Stimulated activated CD4-positive, alpha-beta T cell treated with anti-CD3 and anti-CD28 coated beads, Interleukin-4, amount 100 ng/mL, for 1 hour (primary cell): ENCODE measurements at places on chromosomes 6 and 20.

GRCh38 chr20:33444797-33445560 is 1.4 kb upstream of the SNTA1 start:
- DNase-seq, result peak; percentile 16

- DNase-seq, result no peak
Observed at GRCh38 chr6:37807656-37808055, 11.9 kb upstream of the ZFAND3 start.

DNA sequence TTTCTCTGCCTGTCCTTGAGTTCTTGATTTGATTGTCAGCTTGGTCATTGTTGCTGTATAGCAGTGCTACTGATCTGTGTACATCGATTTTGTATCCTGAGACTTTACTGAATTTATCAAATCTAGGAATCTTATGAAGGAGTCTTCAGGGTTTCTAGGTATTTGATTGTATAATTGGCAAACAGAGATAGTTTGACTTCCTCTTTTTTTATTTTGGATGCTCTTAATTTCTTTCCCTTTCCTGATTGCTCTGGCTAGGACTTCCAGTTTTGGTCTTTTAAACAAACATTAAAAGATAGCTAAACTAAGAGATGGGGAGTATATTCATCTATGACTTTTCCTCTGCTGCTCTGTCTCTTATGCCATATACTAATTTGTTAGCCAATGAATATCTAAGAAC is 62.4 kb downstream of the NCOA7 start:
- DNase-seq, result no peak

- DNase-seq, result no peak
Observed at GRCh38 chr6:6365242-6365641, 44.8 kb upstream of the F13A1 start.

GRCh38 chr20:39645131-39645530 is 683.0 kb downstream of the DHX35 start:
- no peak for DNase-seq

DNA sequence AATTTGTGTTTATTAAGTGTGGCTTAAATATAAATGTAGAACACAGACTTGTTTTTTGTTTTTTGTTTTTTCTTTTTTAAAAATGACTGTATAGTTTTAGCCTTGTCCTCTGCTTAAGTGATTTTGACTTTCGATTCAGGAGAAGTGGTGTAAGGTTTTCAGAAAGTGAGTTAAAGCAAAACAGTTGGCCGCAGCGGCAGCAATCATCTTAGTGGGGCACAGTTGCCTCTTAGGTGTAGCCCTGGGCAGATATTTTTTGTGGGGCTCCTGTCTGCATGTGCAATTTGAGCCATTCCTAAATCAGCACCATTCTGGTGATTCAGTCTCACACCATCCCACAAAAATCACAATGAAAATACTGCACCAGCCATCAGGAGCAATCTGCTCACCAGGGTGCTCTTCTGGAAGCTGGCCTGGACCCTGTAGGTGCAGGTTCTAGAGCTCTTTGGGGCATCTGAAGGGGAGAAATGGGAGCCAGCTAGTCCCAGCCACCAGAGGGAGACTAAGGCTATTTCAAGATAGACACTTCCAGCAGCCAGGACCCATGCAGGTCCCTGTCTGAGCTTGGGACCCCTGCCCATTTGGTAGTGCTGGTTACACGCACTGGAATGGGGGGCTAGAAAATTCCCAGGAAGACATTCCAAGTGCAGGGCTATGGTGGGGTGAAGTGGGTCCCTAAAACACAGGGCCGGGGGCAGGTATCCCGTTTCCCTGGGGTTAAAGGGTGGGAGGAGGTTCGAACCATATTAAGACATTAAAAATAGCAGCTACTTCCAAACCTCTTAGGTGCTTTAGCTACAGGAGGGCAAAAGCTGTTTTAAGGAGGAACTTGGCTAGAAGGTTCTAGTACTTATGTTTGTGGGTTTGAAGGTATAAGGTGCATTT is 156.6 kb downstream of the NFATC2 start:
- DNase-seq, result peak; percentile 20

GRCh38 chr6:3039384-3039783 is 28.9 kb upstream of the RIPK1 start:
- no peak for DNase-seq

DNA sequence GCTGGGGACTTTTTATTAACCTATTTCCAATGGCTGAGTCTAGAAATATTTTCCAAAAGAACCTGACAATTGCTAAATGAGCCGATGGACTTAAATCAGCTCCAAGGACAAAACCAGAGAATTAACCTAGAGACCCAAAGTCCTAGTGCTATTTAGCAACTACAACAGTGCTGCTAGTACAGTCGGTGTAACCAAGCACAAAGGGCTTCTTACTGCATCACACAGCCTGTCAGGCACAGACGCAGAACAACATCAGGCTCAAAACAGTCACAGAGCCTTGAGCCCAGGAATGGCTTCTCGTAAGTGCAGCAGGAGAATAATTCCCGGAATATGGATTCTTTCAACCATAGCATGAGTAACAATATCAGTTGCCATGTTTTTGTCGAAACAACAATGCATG is 70.0 kb downstream of the GFOD1 start:
- DNase-seq, result no peak

GRCh38 chr20:25054995-25055629 is 2.8 kb downstream of the ACSS1 start:
- no peak for DNase-seq

DNA sequence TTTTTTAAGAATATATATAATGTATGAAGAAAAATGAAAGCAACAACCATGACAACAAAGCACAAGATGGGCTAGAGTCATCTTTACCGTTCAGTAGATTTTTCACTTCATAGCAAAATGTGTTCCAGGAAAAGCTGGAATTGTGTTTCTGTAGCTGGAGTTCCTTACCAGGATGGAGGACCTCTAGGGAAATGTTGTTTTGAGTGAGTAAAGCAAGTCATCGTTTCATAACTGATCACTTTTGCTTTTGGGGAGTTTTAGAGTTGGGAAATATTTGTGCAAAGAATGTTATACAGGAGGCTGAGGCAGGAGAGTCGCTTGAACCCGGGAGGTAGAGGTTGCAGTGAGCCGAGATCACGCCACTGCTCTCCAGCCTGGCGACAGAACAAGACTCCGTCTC is 151.6 kb downstream of the SASH1 start:
- no peak for DNase-seq

DNA sequence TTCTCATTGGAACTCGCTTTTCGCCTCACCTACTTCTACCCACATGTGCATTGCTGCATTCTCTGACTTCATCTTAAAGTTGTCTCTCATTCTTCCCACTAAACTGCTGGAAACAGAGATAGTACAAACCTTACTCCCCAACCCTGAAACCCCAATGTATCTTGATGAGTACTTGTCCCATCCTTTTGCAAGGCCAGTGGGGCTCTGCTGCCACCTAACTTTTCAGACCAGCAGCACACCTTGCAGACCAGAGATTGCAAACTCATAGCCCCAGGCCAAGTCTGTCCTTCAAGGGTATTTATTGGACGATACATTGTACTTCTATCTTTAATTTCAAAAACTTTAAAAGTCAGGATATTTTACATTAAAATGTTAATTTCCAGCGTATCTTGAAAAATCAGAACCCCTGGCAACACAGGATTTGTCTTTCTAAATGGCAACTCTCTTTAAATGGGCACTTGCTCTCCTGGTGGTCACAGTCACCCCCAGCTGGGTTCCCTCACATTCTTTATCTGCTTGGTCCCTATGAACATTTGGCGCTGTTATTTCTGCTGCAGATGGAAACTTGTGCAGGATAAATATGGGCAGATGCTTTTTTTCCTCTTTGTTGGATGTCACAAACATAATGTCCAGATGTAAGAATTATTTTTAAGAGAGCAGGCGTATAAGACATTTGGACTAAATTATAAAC is 83.9 kb downstream of the SOD2 start:
- no peak for DNase-seq

DNA sequence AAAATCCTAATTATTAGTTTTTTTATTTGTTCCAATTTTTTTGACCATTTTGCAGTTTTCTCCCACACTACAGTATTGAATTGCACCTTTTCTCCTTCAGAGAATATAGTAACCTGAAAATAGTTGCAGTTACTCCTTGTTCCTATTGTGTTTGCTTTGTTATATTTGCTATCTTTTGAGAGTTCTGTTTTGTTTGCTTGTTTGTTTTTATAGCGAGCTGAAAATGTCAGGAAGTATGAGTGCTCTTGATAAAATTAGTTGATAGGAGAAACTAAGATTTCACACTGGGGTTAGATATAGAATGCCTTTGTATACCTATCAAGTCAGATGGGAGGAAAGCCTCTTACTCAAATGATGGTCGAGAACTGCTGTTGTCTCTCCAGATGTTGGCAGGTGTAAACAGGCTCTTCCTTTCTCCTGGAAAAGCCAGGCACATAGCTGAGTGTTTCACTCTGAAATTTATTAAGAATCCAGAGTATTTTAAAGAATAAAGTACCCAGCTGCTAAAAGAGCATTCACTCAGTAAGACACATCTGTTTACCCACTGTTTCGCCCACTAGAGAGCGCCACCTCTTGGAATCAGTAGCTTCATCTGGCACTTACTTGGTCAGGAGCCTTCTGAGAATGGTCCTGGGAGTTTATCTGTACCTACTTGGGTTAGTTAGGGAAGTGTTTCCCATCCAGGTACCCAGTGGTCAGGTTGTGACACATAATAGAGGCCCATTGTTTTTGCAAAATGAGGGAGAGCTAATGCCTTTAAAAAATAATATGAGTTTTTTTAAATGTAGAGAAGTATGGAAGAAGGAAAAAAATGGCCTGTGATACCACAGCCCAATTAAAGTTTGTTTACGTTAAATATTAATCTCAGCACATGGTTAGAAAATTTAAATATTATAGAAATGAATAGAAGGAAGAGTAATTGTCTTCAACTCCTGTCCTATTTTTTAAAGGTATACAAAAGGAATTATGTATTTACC is 11.2 kb downstream of the NT5DC1 start:
- DNase-seq, result peak; percentile 18

DNA sequence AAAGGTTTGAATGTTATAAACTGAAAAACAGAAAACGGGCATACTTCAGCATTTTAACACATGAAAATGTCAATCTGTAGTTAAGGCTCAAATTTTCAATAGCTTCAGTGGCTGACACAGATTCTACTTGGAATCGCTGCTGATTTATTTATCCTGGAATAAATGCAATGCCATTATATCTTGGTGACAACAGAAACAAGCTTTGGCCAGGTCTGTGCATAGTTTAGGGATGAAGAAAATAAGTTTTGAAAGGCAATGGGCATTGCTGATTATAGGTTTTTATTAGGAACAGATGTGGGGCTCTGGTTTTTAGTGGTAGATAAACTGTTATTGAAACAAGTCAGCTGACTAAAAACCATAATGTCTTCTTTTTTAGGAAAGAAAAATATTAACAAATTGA is 96.8 kb upstream of the SOX4 start:
- no peak for DNase-seq

DNA sequence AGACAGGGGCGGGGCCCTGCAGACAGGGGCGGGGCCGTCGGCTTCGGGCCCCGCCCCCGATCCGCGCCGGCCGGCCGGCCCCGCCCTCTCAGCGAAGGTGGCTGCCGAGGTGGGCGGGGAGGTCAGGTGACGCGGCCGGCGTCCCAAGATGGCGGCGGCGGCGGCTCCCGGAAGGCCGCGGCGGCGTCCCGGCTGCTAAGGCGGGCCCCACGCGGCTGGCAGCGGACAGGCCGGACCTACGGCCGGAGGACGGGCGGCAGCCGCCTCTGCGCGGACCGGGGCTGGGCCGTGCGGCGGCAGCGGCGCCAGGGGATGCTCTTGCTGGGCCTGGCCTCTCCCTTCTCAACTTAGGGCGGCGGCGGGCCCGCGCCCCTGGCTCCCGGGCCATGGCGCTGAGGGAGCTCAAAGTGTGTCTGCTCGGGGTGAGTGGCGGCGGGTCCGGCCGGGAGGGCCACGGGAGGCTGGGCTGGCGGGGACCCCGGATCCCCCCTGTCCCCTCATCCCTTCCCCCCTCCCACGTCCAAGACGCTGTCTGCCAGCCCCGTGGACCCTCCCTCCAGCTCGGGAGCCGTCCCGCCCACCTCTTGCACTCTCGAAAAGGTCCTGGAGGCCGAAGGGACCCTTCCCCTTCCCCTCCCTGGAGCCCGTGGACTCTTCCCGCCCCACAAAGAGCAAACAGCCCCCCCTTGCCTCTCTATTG is at the start of gene RAB22A:
RAB22A (plus strand) TSS at position 125 of the 700 bp plus-strand sequence; CDS start at position 387, 262 bp downstream.
- peak; percentile 82 for DNase-seq

GRCh38 chr6:157762636-157763035 is 60.4 kb upstream of the SNX9 start:
- DNase-seq, result no peak

GRCh38 chr6:126261792-126262421 is 78.0 kb upstream of the CENPW start:
- no peak for DNase-seq

- no peak for DNase-seq
Observed at GRCh38 chr20:63833776-63834490, 2.9 kb upstream of the ZBTB46 start.

DNA sequence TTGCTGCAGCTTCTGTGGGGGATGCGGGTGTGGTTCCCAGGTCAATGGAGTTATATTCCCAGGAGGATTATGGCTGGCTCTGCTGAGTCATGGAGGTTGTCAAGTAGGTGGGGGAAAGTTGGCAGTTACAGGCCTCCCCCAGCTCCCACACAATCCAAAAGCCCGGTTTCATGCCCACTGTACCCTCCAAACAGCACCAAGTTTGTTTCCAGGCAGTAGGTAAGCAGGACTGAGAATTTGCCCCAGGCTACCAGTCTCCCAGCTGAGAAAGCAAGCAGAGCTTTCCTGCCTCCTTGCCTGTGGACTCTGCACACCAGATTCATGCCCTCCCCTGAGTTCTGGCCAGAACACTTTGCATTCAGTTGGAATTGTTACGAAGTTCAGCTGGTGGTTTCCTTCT is 578.2 kb downstream of the MEI4 start:
- DNase-seq, result no peak

DNA sequence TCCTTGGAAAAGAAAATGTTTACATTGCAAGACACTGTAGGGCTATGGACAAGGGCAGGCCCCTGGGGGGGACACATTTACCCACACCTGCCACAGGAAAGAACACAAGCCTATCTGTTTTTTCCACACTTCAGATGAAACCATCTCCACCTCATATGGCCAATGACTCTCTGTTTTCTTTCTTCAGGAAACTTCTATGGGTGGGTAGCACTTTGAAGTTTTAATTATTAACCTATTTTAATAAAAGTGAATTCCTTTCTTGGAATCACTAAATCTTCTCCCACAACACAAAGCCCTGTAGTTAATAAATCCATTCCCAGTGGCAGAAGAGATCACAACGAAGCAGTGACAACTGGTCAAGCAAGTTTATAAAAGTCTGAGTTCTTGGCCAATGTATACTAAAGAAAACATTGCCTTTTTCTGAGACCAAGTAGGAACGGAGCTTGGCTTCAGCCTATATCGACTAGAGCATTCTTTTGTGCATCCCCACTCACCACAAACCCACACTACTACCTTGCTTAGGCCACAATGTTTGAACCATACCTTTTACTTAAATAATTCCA is 125.1 kb upstream of the CARMIL1 start:
- DNase-seq, result no peak

- no peak for DNase-seq
Observed at GRCh38 chr6:41767112-41767833, 12.4 kb downstream of the FRS3 start.

DNA sequence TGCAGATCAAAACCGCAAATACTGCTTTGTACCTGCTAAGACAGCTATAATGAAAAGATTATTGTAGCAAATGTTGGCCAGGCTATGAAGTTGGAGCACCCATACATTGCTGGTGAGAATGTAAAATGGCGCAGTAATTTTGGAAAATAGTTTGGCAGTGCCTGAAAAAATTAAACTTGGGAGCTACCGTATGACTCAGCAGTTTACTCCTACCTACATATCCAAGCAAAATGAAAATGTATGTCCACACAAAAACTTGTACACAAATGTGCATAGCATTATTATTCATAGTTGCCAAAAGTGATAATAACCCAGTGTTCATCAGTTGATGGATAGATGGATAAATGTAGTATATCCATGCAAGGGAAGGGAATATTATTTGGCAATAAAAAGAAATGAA is 13.3 kb downstream of the DSTN start:
- DNase-seq, result no peak
